ENCODE measurements at places on chromosomes 3 and 15.

GRCh38 chr15:39530480-39531342, 50.2 kb upstream of the THBS1 start:
- no peak for DNase-seq

DNA sequence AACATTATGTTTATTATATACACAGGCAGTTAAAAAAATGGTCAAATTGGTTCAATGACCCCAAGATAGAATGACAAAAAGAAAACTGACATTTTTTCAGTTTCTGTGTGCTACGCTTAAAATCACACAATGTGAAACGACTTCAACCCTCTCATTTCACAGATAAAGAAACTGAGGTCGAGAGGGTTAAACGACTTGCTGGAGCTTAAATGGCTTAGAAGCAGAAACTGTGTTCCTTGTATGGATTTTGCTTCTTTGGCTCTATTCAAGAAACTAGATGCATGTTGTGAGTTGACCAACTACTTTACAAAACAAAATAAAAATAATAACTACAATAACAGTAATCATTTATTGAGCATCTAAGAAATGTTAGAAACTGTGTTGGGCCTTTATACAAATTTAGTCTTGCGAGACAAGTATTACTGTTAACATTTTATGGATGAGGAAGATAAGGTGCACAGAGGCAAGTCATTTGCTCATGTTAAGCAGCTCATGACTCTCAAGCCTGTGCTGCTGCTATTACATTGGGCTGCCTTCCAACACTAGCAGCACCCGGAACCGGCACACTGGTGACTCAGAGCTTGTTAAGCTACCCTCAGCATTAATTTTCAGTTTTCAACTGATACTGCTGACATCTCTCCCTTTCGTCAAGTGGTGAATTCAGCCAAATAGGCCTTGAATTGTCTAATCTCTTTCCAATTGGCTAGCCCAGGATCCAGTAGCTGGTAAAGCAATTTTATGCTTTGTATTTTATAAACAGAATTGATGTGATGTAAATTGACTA, 487.6 kb downstream of the NAALADL2 start:
- DNase-seq: no peak

- no peak for DNase-seq
These were observed 75.3 kb downstream of the STXBP5L start for GRCh38 chr3:120983321-120983665.

DNA sequence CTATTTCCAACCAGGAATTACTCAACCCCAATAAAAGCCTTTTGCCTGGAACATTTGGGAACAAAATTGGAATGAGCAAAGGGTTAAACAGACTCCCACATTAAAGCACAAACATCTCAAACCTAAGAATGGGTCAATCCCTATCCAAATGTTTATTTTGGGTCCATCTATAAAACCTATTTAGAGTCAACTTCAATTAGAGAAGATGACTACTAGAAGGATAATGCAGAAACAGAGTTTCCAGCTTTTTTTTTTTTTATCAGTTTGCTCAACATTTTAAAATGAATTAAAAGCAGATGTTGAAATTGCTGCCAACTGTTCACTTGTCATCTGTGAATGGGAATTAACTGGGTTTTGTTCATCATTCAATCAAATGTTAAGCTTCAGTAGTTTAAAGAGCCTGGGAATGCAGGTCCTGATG, 4.1 kb upstream of the TBC1D23 start:
- no peak for DNase-seq

DNA sequence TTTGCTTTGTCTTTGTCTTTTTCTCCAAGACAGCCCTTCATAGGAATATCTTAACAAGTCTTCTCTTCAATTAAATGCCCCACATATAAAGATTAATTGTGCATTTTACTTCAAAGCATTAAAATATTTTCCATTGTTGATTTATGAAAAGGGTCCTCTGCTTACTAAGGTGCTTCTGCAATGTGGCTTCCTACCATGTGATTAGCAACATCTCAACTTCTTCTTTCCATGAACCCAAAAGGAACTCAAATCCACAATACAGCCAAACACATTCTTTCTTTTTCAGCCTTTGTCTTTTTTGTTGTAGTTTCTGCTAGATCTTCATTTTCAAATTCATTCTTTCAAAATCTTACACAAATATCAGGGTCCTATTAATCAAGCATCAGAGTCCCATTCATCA, 309.2 kb downstream of the NSUN3 start:
- no peak for DNase-seq

DNA sequence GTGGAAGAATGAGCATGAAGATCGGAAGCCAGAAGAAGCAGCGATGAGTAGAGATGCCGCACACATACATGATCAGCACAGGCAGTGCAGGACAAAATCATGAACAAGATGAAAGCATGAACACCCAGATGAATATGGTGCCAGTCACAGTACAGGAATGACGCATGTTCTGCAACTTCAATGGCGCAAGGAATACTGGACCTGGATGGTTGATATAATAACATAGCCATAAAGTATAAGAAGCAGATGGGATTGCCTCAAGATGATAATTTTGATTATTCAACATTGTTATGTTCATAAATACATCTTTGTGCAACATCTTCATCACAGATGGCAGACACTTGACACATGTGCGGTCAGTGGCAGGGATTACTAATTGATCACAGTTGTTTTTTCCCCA, 59.7 kb upstream of the SLCO3A1 start:
- no peak for DNase-seq

Data from stimulated activated naive CD8-positive, alpha-beta T cell treated with anti-CD3 and anti-CD28 coated beads, Interleukin-15, Interleukin-2, amounts not matched to agents 100 U/mL and 50 U/mL, for 24 hours (primary cell).